T-helper 9 cell (primary cell): ENCODE measurements at places on chromosomes 1 and 21.

DNA sequence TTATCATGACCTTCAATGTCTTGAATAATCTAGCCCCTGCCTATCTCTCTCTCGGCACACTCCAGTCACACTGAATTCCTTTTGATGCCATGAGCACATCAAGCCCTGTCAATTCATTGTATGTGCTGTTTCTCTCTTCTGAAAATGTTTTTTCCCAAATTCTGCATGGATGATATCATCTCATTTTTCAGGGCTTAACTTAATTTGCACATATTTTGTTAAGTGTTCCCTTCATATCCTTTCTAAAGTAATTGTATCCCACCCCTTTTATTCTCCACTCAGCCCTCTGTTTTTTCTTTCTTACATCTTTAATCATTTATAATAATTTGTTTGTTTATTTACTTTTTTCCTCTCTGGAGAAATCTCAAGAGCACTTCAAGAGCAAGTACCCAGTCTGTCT, 149.9 kb downstream of the ZNF326 start:
- DNase-seq, result no peak

DNA sequence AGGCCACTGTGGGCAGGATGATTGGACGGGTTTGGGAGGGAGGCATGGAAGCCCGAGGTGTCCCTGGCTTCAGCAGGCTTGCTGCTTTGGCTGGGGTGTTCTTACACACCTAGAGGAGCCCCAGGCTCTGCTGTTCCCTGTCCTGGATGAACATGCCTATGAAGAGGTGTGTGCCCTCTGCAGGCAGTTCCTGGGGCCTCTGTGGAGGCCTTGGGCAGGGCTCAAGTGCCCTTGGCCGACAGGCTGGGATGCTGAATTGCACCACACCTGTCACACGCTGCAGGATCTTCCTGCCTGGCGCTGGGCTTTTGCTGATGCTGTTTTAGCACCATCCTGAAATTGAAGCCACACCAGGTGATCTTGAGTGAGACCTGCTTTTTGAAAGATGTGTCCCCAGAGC, 415.0 kb upstream of the VAMP3 start:
- DNase-seq, result no peak

GRCh38 chr1:76352741-76353435, 278.3 kb downstream of the ST6GALNAC3 start:
- no peak for DNase-seq

DNA sequence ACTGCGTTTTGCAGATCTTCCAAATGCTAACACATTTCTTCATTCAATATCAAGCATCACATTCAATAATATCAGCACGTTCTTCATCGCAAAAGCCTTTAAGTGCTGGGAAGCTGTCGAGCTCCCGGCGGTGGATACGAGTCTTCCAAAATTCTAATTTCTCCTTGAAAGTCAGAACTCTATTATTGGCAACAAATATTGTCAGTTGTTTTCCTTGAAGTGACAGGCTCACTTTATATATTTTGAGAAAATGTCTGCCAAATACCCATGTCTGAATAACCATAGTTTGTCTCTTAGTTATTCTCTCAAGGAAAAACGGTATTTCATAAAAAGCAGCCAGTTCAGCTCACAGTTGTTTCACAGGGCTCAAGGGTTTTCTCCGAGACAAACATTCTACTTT, 226.2 kb upstream of the C1orf174 start:
- no peak for DNase-seq

DNA sequence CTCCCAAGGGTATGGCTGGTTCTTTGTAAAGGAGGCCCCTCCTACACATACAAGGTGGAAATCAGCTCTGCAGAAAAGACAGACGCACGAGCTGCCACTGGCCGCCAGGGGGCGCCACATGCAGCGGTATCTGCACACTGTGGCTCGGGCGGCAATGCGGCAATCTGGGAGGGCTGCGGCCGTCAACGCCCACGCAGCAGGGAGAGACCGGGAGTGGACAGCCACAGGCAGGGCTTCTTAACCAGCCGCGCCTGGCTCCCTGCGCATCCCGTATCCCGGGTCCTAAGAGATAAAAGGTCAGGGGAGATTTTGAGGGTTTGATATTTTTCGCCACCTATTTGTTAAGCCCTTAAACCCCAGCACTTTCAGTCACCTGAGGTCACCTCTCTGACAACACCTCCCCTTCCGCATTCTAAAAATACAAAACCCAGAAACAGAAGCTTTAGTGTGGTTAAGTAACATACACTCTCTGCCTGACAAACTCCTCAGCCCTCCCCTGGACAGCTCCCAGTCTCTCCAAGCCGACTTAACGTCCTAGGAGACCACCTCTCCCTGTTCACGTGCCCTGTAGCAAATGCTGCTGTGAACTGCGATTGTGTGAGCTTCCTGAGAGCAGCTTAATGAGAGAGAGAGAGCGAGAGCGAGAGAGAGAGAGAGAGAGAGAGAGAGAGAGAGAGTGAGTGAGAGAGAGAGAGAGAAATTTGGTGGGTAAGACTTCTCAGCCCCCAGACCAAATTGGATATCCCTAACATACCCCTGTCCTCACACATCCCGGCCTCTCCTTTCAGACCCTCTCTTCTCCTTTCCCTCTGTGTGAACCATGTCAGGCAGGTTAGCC, 13.5 kb upstream of the KCNA2 start:
- peak; percentile 91 for DNase-seq

DNA sequence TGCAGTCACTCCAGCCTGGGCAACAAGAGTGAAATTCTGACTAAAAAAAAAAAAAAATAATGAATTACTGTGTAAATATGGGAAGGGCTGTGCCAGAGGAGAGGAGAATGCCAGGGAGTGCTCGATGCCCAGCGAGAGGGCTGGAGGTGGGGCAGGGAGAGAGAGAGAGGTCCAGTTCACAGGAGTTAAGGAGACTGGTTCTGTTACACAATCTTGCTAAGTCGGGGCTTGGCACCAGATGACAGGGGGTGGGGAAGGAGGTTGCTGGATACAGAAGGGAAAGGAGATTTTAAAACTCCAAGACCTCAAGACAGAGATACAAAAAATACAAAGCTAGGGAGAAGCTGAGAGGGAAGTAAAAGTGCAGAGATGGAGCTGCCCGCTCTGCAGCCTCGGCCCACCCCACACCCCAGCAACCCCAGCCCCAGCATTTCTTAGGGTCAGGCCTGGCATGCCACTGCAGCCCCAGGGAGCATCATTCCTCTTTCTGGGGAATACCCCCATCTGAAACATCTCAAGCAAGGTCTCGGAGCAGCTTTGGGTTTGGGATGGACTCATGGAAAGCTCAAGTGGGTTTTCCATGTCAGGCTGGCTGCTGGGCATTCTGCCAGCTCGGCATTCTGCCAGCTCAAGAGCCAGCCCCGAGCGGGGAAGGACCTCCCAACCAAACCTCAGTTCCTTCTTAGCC, 991 bp downstream of the SELENBP1 start:
- DNase-seq, result no peak

DNA sequence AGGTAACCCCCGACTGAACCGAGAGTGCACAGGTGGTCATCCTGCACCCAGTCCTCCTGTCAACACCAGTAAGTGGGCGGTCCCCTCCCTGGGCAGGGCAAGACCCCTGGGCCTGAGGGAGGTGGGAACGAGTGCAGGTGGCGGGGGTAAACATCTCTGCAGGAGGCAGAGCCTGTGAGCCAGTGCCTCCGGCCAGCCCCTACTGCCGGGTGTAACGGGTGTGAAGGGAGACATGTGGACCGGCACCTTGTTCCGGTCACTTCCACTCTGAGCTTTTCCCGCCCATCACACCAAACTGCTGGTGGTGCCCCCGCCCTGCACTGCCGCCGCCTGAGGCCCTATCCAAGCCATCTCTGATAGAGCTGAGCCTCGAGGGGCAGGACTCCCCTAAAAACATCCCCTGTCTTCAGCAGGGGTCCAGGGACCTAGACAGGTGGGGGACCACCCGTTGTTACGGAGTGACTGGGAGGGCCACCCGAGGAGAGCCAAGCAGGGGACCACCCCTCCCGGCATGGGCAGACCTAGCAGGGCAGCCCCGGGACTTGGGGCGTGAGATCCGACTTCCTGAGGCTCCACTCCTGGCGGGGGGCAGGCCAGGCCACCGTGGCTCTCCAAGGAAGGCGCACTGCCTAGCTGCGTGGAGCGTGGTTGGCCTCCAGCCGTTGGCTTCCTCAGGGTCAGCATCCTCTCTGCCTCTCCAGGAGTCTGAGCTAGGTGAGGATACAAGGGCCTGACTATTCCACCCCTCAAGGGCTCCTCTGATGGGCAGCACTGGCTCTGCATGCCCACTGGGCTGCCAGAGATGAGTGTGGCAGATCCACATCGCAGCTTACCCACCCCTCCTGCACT, 43.8 kb upstream of the LBR start:
- no peak for DNase-seq

GRCh38 chr1:51535006-51535592, 16.0 kb upstream of the EPS15 start:
- DNase-seq, result peak; percentile 19

DNA sequence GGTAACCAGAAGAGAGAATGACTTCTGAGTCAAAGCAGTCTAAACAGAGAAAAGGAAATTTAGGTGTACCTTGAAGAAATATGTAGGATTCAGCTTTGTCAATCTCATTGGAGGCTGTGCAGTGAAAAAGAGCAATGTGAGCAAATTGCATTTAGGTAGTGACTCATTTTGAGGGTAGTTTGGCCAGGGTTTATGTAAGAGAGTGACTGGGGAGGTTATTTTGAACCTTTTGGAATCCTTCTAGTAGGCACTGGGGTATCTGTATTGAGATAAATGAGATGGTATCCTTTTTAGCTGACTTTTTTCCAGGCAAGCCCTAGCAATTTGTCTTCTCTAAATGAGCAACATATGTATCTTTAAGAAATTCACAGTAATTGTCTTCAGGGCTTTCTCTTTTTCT, 95.9 kb downstream of the DISP1 start:
- no peak for DNase-seq

- no peak for DNase-seq
These were observed 135.0 kb downstream of the NAV1 start for GRCh38 chr1:201673915-201674314.

- DNase-seq, result no peak
These were observed 677 bp downstream of the NCAM2 start for GRCh38 chr21:20998886-20999285.

DNA sequence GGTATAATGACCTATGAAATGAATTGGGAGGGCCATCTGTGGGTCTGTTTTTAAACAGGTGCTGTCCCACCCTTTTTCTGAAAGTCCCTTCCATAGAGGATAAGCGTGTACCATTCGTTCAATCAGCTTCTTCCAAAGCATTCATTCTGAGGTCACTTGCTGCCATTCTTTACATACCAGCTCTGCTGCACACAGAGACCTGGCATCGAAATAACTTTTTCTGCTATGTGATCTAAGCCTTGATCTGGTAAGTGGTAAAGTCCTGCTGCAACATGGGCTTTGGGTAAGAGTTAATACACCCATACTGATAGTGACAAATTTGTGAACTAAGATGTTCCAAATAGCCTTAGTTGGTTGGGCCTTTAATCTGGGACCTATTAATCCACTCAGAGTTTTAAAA, 38.9 kb downstream of the DR1 start:
- DNase-seq, result no peak

DNA sequence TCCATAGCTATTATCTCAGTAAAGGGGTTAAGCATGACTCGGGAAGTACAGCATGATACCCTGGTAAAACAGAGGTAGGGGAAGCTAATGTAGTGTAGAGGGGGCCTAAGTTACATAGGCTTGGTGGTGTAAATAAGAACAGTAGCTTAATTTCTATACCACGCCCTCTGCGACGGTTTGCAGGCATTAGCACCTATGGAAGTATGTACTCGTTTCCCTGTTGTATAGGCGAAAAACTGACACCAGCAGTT, 470 bp upstream of the NAXE start:
- DNase-seq, result no peak

GRCh38 chr1:166039436-166040201, 127.2 kb downstream of the FAM78B start:
- DNase-seq, result no peak

DNA sequence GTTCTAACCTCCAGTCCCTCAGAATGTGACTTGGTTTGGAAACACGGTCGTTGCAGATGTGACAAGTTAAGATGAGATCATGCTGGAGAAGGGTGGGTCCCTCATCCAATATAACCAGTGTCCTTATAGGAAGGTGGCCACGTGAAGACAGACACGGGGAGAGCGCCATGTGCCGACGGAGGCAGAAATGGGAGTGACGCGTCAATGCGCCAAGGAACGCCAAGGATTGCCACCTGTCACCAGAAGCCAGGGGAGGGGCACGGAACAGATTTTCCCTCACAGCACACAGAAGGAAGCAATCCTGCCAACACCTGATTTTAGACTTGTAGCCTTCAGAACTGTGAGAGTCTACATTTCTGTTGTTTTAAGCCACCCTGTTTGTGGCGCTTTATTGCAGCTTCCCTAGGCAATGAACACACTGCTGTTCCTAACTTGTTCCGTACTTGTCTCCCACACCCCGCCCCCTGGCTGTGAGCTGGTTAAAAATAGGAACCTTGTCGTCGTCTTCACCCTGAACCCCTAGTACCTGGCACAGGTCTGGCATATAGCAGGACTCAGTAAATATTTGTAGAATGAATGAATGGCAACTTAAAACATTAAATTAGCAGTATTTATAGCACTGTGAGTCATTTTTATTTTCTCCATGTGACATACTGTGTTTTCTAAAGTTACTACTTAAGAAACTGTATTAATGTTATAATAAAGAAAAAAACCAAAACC, 14.2 kb downstream of the RIMS3 start:
- no peak for DNase-seq

DNA sequence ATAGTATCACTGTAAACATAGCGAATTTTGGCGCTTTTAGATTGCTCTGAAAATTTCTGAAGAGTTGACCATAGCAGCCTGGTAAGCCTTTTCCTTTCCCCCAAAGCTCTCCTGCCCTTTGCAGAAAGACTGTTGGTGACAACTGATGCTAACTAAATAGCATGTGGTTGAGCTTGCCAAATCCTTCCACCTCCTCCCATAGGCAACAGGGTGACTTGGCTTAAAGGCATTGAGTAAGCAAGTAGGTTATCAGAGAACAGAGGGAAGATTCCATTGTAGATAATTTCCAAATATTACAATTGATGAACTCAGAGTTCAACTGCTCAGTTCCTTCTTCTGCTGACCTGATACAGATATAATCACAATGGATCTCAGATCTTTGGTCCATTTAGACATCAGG, 19.9 kb upstream of the HMGCL start:
- no peak for DNase-seq
